Effector memory CD4-positive, alpha-beta T cell (primary cell): ENCODE measurements at places on chromosomes 3 and 15.

GRCh38 chr3:178690571-178690970 is 154.3 kb downstream of the KCNMB2 start:
- DNase-seq = no peak

DNA sequence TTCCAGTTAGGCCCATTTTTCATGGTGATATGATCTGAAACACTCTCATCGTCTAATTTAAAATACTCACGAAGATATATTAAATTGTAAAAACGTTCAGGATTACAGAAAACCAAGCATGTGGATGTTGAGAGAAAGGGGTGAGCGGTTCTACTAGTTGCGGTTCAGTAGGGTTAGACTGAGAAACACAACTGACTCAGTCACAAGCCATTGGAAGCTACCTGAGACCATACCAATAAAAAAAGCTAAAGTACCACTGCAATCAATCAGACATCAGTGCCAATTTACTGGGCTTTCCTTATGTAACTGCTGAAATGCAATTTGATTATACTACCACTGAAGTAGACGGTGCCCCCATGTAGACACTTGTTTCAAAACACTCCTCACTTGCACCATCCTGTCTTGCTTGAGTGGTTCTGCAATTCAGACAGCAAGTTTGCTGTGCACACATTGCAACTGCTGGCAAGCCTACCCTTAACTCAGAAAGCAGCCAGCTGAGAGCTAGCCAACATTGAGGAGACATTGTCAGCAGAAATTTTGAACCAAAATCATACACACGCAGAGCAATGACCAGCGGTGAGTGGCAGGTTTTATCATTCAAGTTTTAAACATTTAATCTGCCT is 368.7 kb upstream of the ARHGEF26 start:
- no peak for DNase-seq

- DNase-seq = no peak
Measured at GRCh38 chr3:110623571-110623970, 448.0 kb upstream of the NECTIN3 start.

DNA sequence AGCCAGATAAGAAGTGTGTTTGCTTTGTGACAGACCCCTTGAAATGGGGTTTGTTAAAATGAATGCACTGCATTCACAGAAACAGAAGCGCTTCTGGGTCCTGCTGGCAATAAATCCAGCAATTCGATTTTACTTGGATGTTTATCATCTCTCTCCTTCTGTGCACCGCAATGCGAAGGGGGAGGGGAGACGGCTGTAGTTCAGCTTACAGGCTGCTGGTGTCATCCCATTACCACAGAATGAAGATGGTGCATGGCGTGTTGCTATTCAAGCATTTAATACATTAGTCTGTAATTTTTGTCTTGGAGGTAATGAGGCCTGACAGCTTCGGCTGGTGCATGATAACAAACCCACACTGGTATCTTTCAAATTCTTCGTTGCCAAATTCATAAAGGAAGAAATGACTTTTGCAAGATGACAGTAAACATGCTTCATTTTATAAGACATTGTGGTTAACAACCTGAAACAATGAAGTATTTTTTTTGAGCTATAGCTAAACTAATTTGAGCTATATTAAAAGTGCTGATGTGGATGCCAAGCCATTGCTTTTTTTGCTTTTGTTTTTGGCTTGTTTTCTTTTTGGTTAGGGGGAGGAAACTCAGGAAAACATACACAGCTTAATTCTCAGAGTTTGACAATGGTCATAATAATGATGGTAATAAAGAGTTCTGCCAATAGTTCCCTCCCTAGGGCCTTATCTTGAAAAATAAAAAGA is 418.3 kb downstream of the OTOL1 start:
- DNase-seq = no peak

DNA sequence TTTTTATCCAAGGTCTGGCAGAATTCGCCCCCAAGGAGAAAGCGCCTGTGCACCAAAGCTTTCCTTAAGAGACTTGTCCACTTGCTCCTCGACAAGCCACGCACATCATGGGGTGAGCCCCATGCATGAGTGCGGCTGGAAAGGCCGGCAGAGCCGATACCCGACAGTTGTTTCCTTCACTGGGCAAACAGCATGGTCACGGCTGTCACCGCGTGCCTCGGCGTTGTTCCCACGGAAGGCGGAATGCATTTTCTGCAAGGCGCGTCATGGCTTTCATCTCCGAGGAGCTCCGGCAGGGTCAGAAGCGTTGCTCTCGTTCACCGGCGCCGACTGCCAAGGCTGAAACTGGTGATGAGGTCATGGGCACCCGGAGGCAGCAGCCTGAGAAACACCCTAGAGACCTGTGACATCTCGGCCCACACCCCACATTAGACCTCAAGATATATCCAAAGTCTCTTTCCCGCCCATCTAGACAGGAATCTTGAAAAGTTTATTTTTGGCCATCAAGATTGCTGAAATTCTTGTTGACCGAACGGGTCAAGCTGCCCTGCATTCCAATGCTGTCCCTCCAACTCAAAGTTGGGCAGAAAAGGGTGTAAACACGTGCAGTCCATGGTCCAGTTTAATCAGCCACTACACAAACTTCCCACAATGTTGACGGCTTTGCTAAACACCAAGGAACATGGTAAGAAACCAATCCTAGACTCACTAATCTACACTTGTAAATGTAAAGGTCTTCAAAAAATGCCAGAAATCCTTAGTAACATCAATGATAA is 604 bp upstream of the TJP1 start:
- no peak for DNase-seq

DNA sequence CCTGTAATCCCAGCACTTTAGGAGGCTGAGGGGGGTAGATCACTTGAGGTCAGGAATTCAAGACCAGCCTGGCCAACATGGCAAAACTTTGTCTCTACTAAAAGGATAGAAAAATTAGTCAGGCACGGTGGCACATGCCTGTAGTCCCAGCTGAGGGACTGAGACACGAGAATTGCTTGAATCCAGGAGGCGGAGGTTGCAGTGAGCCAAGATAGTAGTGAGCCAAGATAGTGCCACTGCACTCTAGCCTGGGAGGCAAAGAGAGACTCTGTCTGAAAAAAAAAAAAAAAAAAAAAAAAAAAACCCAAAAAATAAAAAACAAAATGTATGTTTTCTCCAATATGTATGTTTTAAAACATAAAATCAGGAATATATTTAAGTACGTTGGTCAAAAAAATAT is 16.3 kb downstream of the TARS3 start:
- DNase-seq = no peak

- DNase-seq = no peak
Measured at GRCh38 chr15:91710080-91710698, 143.3 kb upstream of the SLCO3A1 start.

DNA sequence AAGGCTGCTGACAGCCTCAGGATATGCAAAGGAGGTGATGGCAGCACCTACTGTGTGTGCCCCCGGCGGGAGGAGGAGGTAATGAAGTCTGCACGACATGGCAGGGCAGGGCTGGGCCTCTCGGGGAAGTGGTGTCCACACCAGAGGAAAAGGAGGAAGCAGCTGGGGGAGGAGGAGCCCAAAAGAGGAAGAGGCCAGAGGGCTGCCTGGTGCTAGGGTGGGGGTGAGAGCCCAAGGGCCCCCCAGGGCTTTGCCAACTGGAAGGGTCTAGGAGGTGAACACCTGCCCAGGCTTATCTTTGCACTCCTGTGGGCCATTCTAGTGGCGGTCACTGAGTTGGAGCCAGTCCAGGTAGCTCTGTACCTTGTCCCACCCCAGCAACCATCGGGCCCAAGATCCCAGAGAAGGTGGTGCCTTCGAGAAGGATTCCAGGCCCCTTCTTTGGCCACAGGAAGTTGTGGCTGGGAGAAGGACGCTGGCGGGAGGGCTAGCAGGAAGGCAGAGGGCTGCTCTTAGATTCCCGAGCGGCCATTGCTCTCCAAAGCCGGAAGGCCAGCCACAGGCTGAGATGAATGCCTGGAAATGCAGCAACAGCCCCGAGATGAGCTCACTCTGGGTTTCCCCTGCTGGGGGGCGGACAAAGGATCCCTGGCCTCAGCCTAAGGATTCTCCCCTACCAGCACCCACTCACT is 7.0 kb downstream of the GNAI2 start:
- DNase-seq = peak; percentile 38

GRCh38 chr3:57226176-57226575 is 1.4 kb upstream of the APPL1 start:
- no peak for DNase-seq

DNA sequence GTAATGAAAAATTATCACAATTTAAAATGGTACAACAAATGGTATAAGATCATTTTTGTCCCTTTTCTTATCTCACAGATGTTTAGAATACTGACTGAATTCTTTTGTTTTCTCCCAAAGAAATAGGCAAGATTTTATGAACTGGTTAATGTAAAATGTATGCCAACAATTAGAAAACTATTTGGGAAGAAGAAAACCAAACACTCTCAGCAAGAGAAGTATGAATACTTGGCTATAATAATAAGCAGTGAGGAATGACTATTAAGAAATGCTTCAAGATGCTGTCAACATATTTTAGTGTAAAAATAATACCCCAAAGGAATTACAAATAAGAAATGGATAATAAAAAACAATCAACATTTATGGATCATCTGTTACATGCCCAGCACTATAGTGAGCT is 18.5 kb downstream of the SHQ1 start:
- DNase-seq = no peak

GRCh38 chr3:17258823-17259436 is 374.2 kb downstream of the PLCL2 start:
- no peak for DNase-seq

GRCh38 chr15:62035256-62035924 is 24.9 kb downstream of the VPS13C start:
- no peak for DNase-seq

DNA sequence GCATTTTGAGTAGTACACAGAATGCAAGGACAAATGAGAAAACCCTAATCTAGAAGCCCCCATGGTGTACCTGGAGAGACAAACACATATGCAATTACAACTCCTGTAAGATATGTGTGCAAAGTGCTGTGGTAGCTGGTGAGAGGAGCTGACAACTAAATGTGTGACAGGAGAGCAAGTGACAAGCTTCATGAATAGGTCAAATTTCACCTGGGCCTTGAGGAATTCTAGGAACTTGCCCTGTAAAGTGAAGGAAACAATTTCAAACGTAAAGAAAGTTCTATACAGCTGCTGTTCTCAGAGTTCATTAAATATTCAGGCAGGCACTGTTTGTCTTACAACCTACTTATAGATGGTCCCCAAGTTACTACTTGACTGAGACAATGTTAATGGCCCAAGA is 437.0 kb downstream of the TUSC7 start:
- no peak for DNase-seq

GRCh38 chr15:69573815-69574475 is 121.3 kb downstream of the RPLP1 start:
- DNase-seq = no peak

- no peak for DNase-seq
Measured at GRCh38 chr3:156725682-156726081, 51.3 kb downstream of the TIPARP start.

DNA sequence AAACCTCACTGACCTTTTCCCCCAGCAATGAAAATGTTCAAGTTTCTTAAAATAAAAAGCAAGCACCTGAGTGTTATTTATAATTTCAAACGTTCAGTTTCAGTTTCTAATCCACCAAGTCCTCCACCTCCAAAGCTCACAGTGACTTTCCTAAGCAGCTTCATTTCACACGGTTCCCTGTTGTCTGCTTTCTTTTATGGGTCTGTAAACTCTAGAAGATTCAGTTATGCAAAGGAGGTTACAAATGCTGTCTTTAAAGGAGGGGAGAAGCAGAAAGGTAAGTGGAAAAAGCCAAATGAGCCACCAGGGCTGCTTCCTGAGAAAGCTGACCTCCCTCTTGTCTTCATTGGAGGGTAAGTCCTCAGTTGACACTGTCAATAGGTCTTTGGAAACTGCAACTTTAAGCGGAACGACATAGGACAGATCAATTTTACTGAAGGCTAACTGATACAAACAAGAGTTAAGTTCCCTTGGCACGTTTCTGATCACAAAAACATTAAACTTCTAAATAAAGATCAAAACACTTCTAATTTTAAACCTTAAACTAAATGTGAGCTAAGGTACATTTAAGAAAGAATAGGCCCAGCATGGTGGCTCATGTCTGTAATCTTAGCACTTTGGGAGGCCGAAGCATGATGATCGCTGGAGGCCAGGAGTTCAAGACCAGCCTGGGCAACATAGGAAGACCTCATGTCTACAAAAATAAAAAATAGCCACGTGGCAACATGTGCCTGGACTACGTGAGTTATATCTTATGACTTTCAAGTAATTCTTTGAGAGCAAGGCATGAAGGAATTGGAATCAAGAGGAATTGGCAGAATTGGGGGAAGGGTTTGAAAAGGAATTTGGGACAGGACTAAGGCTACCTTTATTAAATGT is 151.9 kb upstream of the UBE2E1 start:
- no peak for DNase-seq

- no peak for DNase-seq
Measured at GRCh38 chr15:67945131-67945530, 105.3 kb upstream of the RNU6-1 start.

- DNase-seq = no peak
Measured at GRCh38 chr3:105260385-105260784, 106.3 kb upstream of the ALCAM start.
